ENCODE measurements at places on chromosomes 16 and 17.

GRCh38 chr16:15494236-15494635, 59.8 kb downstream of the BMERB1 start:
- no peak for DNase-seq

GRCh38 chr16:23523321-23523720, 13.0 kb upstream of the GGA2 start:
- DNase-seq: no peak

GRCh38 chr16:83010776-83011720, 384.3 kb downstream of the CDH13 start:
- DNase-seq: no peak

GRCh38 chr16:27602103-27602502, 52.2 kb downstream of the KATNIP start:
- DNase-seq: no peak

DNA sequence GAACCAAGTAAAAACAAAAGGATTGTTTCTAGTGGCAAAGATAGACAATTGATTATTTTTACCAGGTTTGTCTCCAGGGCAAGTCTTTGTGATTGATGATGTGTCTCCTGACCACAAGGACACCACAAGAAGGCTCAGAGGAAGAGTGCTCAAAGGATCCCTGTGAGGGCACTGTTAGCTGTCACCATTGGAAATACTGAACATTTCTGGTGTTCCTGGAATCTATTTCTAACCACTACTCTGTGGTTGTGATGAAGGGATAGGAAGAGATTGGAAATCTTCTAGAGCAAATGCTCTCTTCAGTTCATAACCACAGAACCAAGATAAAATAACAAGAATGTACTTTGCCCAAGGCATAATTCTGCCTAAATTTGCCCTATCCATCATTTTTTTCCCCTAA, 15.3 kb downstream of the RNF43 start:
- no peak for DNase-seq

DNA sequence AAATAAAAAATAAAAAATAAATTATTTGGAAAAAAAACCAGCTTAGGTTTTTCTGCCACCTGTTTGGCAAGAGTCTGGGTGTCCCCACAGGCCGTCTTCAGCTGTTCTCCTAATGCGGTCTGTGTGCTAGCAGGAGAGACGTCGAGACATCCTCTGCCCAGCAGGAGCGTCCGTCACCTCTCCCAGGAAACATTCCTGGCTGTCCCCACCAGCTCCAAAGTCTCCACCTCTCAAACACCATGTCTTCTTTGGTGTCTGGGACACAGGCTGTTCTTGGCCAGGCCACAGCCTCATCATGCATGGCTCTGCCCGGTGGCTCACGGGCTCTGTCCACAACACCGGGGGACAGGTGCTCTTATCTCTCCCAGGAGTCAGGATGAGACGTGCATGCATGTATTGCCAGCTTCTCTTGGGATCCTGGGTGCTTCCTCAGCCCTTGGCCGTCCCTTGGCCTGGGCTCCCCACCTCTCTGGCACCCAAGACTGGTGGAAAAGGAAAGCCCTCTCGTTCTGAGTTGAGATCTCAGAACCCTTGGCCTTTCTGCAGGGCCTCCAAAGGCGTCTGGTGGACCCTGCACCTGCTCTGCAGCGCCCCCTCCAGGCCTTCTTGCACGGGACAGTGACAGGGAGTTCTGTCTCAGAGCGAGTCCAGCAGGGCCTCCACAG, 84.9 kb upstream of the CBX4 start:
- peak; percentile 26 for DNase-seq

DNA sequence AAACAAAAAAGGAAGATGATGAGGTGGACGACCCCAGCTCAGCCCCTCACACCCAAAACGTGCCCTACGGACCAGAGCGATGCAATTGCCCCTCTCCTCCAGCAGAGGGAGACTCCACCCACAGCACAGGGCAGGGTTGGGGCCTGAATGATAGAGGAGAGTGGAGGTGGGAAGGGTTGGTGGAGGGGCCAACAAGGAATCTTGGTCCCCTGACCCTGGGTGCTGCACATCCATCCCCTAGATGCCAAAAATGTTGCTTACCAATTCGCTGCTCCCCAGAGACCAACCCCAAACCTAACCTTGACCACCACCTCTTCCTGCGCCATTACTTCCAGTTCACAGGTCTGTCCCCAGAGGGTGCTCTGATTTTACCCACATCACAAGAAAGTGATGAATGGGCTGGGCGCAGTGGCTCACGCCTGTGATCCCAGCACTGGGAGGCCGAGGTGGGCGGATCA, 12.9 kb downstream of the P2RX5 start:
- no peak for DNase-seq

DNA sequence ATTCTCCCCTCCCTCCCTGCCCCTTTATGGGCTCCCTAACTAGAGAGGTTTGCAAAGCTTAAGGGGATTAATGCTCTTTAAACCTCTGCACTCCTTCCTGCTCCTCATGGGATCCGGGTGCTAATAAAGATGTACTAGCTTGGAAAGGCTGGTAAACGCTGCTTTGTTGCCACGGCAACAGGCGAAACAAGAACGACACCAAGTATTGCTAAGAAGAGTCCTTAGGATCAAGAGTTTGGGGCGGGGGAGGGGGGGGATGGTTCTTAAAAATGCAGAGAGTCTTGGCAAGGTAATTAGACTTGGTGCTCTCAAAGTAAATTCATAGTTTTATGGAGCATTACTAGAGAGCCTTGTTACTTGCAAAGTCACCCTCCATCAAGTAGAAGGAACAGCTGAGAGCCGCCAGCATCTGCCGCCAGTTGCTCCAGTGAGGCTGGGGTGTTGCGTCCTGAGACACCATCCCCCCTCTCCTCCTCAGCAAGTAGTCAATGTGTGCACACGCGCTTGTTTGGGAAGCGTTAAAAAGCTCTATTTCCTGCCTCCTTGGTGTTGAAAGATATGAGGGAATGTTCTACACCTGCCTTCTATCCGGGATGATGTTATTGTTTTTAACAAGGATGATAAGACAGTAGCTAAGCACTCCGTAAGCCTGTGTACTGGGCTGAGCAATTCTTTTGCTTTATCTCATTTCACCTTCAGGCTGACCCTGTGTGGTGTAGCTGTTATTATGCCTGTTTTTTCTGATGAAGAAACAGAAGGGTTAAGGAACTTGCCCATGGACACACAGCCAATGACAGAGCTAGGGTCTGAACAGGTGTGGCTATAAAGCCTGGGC, 190.9 kb downstream of the CCDC182 start:
- DNase-seq: no peak

Data from stimulated activated CD8-positive, alpha-beta memory T cell treated with anti-CD3 and anti-CD28 coated beads, Interleukin-15, amount 100 ng/mL, for 24 hours (primary cell).